ENCODE measurements at places on chromosomes 7 and 10. TPM values are rescaled to one million over a fixed set of nuclear protein-coding genes. Genes with fewer than 3 reads are reported as not detected.

EVX1 gene
- not detected for total RNA-seq

TUBB8 gene
- total RNA-seq: not detected

ECHDC3 gene
- total RNA-seq: 10.8 TPM

NRP1 gene
- 34.3 TPM for total RNA-seq

CHST15 gene
- total RNA-seq: 15.0 TPM

POR gene
- 94.5 TPM for total RNA-seq

SFMBT2 gene
- total RNA-seq: 0.05 TPM

Measured in airway epithelial cell (primary cell).